Smooth muscle cell of bladder (primary cell): ENCODE measurements at places on chromosomes 5 and 9. TPM values are rescaled to one million over a fixed set of nuclear protein-coding genes. Genes with fewer than 3 reads are reported as not detected.

EFNA5 gene
- total RNA-seq, result 0.14 and 1.3 TPM in 2 replicates

HARS2 gene
- 24.6 and 27.1 TPM in 2 replicates for total RNA-seq

AKNA gene
- total RNA-seq, result 7.1 and 8.7 TPM in 2 replicates

PTPRD gene
- total RNA-seq, result 3.8 and 6.9 TPM in 2 replicates

RLN1 gene
- not detected in 2 replicates for total RNA-seq

NMUR2 gene
- total RNA-seq, result not detected in 2 replicates

FOXD4L4 gene
- total RNA-seq, result 0.14 and 0.18 TPM in 2 replicates

PKD2L2 gene
- total RNA-seq, result 0.18 TPM in 1 of 2 replicates, not detected in the other

GTF3C5 gene
- 30.3 and 32.6 TPM in 2 replicates for total RNA-seq

KCNMB1 gene
- total RNA-seq, result under 0.01 TPM in 1 of 2 replicates, not detected in the other

RRAGA gene
- total RNA-seq, result 49.5 and 70.6 TPM in 2 replicates

AK1 gene
- total RNA-seq, result 40.0 and 59.4 TPM in 2 replicates

PCA3 gene
- total RNA-seq, result not detected in 2 replicates

EQTN gene
- total RNA-seq, result not detected in 2 replicates

DPYSL3 gene
- 106 and 119 TPM in 2 replicates for total RNA-seq

NTNG2 gene
- total RNA-seq, result 4.6 and 7.2 TPM in 2 replicates

GZMA gene
- not detected in 2 replicates for total RNA-seq

F2RL1 gene
- 16.5 and 20.9 TPM in 2 replicates for total RNA-seq

GRXCR2 gene
- not detected in 2 replicates for total RNA-seq

PSAT1 gene
- total RNA-seq, result 42.9 and 102 TPM in 2 replicates

SOX30 gene
- not detected in 2 replicates for total RNA-seq

SMIM33 gene
- not detected in 2 replicates for total RNA-seq

COL23A1 gene
- under 0.01 TPM in 1 of 2 replicates, not detected in the other for total RNA-seq

KIF4B gene
- total RNA-seq, result under 0.01 TPM in 1 of 2 replicates, not detected in the other

ANKRD33B gene
- 5.5 and 8.4 TPM in 2 replicates for total RNA-seq

SEMA5A gene
- 5.3 and 15.0 TPM in 2 replicates for total RNA-seq

SPARC gene
- 1,301 and 3,185 TPM in 2 replicates for total RNA-seq

IFNA5 gene
- not detected in 2 replicates for total RNA-seq

HOMER1 gene
- total RNA-seq, result 12.8 and 19.3 TPM in 2 replicates

RALGDS gene
- total RNA-seq, result 16.5 and 25.2 TPM in 2 replicates

ADAMTS12 gene
- total RNA-seq, result 29.9 and 34.2 TPM in 2 replicates

GMCL2 gene
- not detected in 2 replicates for total RNA-seq

CTXN3 gene
- not detected in 2 replicates for total RNA-seq

LRRC70 gene
- 0.55 and 0.57 TPM in 2 replicates for total RNA-seq

LCN1 gene
- 0.28 and 0.65 TPM in 2 replicates for total RNA-seq

BAAT gene
- not detected in 2 replicates for total RNA-seq

RNF224 gene
- not detected in 2 replicates for total RNA-seq

STARD4 gene
- 81.2 and 101 TPM in 2 replicates for total RNA-seq

GM2A gene
- total RNA-seq, result 25.0 and 32.8 TPM in 2 replicates

RAB3C gene
- total RNA-seq, result under 0.01 TPM in 1 of 2 replicates, not detected in the other
